Left cardiac atrium (tissue), 4 donors: ENCODE measurements at places on chromosomes 2 and 18. TPM values are rescaled to one million over a fixed set of nuclear protein-coding genes. Genes with fewer than 3 reads are reported as not detected.

DNA sequence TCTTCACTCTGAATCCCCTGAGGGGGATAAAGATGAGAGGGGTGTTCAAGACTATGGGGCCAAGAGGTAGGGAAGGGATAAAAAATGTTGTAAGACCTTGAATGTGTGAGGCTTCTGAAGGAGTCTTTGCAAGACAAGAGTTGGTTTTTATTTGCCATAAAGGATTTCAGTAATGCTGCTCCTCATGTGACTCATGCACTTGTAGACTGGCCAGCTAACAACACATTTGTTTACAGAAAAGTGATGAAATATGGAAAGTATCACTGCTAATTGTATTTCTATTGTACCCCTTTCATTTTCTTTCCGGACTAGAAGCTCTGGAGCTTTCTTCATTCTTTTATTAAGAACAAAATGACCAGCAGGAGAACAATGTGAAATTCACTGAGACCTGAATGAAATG is 782.1 kb downstream of the EPHA4 start:
- no peak for DNase-seq

DNA sequence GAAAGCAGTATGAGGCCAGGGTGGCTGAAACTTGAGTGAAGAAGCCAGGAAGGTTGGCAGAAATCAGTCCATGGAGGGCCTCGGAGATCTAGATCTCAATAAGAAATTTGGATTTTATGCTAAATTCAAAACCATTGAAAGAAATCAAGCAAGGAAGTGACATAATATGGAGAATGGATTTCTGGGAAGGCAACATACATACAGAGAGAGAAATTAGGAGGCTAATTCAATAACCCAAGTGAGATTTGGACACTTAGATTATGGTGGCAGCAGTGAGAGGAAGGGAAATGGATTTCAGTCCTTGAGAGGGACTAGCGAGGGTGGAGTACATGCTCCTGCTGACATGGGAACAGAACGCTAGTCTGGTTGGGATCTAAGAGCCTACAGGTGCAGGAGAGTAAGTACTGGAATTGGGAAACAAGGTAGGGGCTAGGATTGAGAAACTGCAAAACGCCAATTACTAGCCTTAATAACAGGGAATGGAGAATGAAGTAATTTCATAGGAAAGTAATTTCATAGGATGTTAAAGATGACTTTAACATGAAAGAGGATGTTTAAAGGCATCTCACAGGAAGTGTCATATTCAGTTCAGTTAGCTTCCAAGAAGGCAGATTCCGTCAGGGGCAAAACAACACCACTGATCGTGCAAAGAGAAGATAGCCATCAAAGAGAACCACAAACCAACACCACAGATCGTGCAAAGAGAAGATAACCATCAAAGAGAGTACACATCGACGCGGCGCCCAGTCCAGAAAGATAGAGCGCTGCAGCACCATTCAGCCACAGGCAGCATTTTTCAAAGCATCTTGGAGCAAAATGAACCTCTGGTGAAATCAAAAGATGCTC is 27.2 kb downstream of the CDKL4 start:
- DNase-seq, result no peak

DNA sequence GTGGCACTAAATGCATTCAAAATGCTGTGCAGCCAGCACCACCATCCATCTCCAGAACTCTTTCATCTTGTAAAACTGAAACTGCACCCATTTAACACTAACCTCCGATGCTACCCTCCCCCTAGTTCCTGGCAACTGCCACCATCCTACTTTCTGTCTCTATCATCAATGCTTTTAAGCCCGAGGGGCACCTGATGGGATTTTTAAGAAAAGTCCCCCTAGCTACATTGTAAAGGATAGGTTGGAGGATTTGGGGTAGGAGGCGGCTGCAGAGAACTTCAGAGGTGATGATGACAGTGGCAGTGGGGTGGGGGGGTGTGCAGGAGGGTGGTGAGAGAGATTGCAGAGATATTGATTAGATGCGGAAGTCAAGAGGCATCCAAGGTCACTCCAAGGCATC is 10.8 kb upstream of the YWHAQ start:
- no peak for DNase-seq

The LYG1 gene
- 0.47 TPM for total RNA-seq

The LCT gene
- not detected for total RNA-seq

The RTKN gene
- 14.1 TPM for total RNA-seq

The SULT1C4 gene
- total RNA-seq, result 4.5 TPM

DNA sequence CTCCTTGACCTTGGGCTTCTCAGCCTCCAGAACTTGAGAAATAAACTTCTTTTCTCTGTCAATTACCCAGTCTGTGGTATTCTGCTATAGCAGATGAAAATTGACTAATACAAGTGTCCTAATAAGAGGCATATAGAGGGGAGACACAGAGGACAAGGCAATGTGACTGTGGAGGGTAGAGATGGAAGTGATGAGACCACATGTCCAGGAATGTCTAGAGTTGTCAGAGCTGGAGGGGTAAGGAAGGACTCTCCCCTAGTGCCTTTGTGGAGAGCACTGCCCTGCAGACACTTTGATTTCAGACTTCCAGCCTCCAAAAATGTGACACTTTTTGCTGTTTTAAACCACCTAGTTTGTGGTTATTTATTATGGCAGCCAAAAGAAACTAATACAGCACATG is 74.4 kb downstream of the ACKR3 start:
- no peak for DNase-seq

The DYSF gene
- 45.8 TPM for total RNA-seq

The ORC2 gene
- total RNA-seq, result 27.1 TPM

The FHL2 gene
- total RNA-seq, result 32.3 TPM

The MEP1B gene
- not detected for total RNA-seq

DNA sequence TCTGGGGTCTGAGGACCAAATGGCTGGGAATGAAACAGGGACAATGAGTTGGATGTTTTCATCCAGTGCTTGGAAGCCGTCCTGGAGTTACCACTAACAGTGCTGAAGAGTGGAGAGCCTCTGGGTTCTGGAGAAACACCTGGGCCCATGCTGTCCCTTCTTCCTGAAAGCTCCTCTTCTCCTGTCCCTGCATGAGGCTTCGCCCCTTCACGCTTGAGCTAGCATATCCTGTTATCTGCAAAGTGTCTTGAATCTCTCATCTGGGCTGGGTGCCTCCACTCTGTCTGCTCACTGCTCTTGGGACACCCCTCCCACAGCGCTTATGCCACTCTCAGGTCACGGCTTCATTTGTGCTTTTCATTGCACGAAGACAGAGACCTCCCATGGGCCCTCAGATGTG is 154.5 kb downstream of the MYCN start:
- no peak for DNase-seq

The MOCOS gene
- total RNA-seq, result 0.97 TPM

DNA sequence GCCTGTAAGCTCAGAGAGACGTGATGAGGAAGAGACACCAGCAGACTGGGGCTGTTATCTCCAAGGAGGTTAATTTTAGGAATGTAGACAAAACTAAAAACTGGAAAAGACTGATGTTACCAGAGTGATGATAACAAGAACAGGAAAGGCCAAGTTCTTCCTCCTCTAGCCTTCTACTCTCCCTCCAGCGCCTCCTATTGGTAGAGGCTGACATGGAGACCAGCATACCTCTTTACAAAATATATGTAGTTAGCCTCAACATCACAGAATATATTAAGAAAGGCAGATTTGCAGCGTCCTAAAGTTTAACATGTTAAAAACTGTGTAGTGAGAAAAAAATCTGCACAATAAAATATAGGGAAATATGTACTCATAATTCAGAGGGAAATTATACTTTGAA is 66.0 kb downstream of the TCF4 start:
- DNase-seq, result no peak

- DNase-seq, result no peak
These were observed at the start of gene ALPI for GRCh38 chr2:232455426-232456255. ALPI (plus strand) TSS chr2:232456153; CDS start chr2:232456200, 47 bp downstream.

The STK16 gene
- total RNA-seq, result 15.6 TPM

The TUBB8B gene
- total RNA-seq, result not detected

- DNase-seq, result no peak
These were observed 134.7 kb downstream of the GBX2 start for GRCh38 chr2:236033462-236033861.
